ENCODE measurements at places on chromosomes 2 and 18.

DNA sequence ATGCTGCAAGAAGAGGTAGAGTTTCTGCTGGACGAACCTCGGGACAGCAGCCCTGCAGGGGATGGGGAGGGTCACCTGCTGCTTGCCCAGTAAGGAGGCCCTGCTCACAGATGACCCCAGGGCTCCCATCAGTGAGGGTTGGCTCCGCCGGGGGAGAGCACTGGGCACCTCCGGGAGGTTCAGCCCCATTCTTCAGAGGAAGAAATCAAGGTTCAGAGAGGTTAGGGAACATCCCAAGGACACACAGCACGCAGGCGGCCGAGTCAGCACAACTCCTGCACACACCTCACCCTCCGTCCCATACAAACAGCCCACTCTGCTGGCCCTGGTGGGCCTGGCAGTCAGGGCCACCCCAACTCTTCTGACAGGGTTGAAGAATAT is 11.7 kb upstream of the CCDC74B start:
- no peak for DNase-seq

GRCh38 chr2:37602040-37602439 is 69.4 kb downstream of the CDC42EP3 start:
- DNase-seq: no peak

DNA sequence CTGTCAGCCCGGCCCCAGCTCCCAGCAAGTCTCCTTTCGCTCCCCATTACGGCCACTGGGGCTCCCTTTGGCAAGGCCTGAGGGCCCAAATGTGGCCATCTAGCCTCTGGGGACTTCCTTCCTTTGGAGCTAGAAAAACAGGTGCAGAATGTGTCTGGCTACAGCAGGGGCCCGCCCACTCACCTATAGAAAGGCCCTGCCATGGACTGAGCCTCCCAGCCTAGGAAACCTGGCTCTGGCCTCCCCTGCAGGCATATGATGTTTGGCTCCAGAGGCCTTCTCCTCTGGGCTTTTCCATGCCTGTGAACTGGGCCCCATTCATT is 55.3 kb upstream of the ALPP start:
- DNase-seq: no peak

DNA sequence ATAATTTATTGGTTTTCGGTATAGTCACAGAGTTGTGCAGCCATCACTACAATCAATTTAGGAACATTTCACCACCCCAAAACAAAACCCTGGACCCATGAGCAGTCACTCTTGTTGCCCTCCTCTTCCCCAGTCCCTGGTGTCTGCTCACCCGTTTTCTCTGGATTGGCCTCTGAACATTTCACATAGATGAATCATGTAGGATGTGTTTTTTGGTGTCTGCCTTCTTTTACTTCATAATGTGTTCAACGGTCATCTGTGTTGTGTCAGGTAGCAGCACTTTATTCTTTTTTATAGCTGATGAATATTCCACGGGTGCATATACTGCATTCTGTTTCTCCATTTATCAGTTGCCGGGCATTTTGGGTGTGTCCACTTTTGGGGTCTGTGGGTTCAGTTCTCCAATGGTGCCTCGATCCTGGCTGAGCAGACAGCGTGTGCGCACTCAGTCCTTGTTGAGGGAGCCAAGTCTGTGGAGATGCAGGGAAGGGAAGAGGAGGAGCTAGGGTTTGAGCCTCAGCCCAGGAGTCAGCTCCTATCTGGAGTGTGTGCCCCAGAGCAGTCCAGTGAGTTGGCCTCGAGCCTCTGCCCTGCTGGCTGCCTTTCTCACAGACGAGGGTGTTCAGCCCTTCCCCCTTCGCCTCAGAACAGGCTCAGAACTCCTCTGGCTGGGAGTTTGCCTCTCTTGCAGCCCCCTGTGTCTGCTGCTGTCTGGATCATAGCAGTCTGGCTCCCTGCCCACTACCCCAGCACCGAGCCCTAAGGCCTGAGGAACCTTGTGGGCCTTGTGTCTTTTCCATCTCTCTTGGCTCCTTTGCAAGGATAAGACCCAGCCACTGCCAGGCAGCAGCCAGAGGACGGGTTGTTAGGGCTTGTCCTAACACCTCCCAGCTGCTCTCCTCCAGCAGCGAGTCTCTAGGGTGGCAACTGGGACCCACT is 18.0 kb downstream of the C2orf74 start:
- DNase-seq: no peak

DNA sequence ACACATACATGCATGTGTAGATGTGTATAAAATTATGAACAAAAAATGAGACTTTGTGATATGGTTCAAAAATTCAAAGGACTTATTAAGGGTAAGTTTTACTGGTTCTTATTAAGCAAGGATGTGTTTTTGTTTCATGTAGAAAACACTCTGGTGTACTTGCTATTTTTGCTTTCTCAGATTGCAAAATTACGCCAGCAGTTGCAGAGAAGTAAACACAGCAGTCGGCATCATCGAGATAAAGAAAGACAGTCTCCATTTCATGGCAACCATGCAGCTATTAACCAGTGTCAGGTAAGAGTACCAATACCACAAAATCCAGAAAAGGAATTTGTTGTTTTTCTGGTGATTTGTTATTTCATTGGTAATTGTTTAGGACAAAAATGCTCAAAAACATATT is 91.3 kb downstream of the FAM117B start:
- no peak for DNase-seq

- no peak for DNase-seq
These were observed 5.9 kb upstream of the RAX start for GRCh38 chr18:59279193-59279592.

GRCh38 chr2:8247905-8248622 is 433.8 kb upstream of the ID2 start:
- no peak for DNase-seq

- DNase-seq: no peak
These were observed 65.6 kb downstream of the EHD3 start for GRCh38 chr2:31299547-31299946.

DNA sequence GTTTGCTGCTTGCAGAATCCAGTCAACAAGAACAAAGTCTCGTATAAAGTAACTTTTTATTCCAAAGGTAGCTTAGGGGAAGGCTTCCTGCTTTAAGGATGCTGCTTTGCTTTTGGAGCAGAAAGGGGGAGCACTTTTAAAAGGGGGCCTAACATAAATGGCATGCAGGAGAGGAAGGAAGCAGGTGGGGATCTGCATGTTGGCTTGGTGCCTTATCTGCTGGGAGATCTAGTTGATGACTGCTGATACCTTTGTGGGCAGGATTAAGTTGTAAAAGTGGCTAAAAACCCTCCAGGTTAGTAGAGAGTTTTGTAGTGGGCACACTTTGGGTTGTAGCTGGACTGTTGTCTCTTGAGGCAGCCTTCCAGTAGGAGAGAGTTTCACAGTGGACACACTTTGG is 22.5 kb downstream of the UBR3 start:
- no peak for DNase-seq

DNA sequence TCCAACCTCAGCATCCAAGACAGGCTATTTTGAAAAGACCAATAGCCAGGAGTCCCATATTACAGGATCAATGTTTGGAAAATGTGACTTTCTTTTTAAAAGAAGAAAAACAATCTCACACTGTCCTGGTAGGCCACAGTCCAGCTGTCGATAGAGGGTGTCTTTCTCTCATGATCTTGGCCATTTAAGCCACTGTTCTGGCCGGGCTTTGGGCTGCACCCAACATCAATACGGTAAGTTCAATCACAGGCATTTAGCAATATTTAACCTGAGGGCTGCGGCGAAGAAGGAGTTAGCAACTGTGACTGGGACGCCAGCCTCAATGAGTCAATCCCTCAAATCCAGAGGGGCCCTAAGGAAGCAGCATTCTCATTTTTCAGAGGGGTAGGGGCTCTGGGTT is 69.0 kb downstream of the CELF4 start:
- DNase-seq: no peak

DNA sequence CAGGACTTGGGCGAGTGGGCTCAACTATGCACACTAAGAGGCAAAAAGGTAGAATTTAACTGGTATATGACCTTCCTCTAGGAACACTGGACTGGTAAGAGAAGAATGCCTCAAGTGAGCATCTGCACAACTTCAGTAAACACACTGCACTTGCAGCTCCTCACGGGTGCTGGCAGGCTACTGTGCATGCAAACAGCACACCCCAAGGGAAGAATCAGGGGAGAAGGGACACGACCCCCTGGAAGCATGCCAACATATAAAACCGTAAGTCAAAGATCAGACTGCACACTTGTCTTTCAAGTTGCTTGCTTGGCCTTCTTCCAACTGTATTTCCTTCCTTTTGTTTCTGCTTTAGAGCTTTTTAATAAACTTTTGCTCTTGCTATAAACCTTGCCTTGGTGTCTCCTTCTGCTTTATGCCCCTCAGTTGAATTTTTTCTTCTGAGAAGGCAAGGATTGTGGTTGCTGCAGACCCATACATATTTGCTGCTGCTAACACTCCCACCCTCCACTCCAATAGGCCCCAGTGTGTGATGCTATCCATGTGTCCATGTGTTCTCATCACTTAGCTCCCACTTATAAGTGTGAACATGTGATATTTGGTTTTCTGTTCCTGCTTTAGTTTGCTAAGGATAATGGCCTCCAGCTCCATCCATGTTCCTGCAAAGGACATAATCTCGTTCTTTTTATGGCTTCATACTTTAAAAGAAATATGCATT is 263.7 kb upstream of the SPOPL start:
- DNase-seq: no peak

GRCh38 chr2:58501371-58502160 is 260.4 kb upstream of the FANCL start:
- DNase-seq: no peak

DNA sequence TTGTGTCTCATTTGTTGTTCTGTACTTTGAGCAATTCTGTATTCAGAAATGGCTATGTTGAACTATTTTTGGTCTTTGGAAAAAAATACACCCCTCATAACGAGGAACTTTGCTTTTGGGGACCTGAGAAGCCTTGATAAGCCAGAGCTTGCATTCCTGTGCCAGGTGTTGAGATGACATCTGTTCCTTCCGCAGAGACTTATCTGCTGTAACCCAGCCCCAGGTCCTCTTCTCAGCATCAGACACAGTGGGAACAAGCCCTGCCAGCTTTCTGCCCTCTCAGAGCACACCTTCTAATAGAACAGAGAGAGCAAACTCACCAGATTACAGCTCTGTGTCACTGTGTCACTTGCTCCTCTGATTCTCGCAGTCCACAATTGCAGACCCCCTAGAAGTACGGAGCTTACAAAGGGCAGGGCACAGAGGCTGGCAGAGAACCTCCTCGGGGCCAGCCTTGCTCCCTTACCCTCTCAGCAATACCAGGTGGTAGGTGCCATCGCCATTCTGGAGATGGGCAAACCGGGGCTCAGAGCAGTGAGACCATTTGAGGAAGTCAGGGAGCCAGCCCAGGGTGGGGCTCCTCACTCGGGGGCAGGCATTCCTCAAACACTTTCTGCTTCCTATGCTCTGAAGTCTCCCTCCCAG is 97.4 kb downstream of the DDX1 start:
- DNase-seq: no peak

GRCh38 chr2:226652369-226652768 is 147.3 kb downstream of the IRS1 start:
- no peak for DNase-seq

- DNase-seq: peak; percentile 67
These were observed at the start of gene CREG2 for GRCh38 chr2:101387151-101387834. TSS of gene CREG2 (minus strand) at chr2:101387503. CDS start at chr2:101387457, 46 bp downstream.

GRCh38 chr2:158095912-158096311 is 5.8 kb upstream of the UPP2 start:
- no peak for DNase-seq

GRCh38 chr2:30488012-30488659 is 41.1 kb downstream of the LCLAT1 start:
- no peak for DNase-seq

GRCh38 chr2:18820966-18821365 is 231.6 kb upstream of the NT5C1B start:
- no peak for DNase-seq

GRCh38 chr2:10944799-10945198 is 33.1 kb downstream of the KCNF1 start:
- no peak for DNase-seq

DNA sequence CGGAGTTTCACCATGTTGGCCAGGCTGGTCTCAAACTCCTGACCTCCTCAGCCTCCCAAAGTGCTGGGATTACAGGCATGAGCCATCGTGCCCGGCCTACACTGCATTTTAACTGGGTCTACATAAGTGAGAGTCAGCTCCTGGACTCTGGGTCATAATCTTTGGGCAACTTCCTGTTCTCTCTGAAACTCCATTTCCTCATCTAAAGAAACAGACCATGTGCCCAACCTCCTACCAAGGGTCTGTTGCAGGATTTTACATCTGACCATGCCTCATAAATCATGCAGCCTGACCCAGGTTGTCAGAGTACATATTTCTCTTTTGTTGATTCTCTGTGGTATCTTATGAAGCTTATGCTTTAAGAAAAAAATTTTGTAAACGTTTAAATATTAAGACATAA is 280.4 kb downstream of the ALPK2 start:
- peak; percentile 6 for DNase-seq

DNA sequence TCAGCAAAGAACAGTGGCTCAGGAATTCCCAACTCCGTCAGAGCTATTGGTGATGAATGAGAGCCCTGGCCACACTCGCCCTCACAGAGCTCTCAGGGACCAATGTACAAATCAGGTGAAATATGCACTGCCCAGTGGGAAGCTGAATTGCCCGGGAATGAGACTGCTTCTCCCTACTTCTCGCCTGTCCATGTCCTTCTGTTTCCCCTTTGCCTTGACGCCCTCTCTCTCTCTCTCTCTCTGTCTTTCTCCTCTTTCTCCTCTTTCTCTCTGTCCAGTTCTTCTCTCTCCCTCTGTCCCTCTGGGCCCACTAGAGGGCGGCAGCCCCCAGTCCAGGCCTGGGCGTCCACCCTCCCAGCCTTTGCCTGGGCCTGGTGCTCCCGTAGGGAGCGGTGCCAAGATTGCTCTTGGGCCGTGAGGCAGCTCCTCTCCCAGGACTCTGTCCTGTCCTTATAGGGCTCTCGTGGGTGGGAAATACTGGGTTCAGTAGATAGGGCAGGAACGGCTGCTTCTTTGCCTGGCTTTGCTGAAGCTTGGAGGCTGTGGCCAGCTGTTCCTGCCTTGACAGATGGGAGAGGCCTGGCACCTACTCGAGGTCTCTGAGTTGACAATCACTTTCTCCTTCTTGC is 28.4 kb upstream of the PUM2 start:
- no peak for DNase-seq

DNA sequence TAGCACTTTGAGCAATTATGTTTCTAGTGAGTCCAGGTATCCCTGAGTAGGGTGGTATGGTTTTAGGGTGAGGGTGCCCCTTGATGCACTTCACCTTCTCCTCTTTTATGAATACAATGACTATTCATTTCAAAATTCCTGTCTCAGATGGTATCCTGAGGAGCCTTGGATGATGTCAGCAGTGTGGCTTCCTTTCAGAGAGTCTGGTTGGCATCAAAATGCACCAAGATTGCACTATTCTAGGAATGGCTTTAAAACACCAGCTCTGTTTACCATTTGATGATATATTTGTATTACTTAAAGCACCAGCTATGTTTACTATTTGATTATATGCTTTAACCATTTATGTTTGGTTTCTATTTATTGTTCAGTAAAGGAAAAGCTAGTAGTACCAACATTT is 141.0 kb downstream of the FMNL2 start:
- no peak for DNase-seq

- no peak for DNase-seq
These were observed 145.1 kb downstream of the QPCT start for GRCh38 chr2:37489536-37489935.

Measured in CD4-positive, alpha-beta T cell treated with Interferon alpha-2 for 1 hour (primary cell).